ENCODE measurements at places on chromosomes 4 and X.

- no peak for DNase-seq
Observed at GRCh38 chr4:125011646-125012045, 299.1 kb upstream of the ANKRD50 start.

DNA sequence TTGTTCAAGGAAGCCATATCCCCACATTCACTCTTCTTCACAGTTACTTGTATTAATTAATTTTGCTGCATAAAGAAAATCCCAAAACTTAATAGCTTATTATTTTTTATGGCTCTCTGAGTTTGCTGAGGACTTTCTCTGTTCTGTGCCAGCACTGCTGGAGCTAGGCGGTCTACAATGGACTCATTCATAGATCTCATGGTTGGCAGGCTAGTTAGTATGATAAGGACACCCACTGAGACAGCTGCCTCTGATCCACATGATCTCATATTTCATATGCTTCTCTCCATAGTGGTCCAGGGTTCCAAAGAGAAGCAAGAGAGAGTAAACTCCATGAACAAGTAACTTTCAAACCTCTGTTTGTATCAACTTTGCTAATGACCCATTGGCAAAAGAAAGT lies 170.2 kb downstream of the ADGRA3 start:
- DNase-seq = no peak

GRCh38 chr4:147754037-147754445 lies 22.2 kb downstream of the ARHGAP10 start:
- no peak for DNase-seq

DNA sequence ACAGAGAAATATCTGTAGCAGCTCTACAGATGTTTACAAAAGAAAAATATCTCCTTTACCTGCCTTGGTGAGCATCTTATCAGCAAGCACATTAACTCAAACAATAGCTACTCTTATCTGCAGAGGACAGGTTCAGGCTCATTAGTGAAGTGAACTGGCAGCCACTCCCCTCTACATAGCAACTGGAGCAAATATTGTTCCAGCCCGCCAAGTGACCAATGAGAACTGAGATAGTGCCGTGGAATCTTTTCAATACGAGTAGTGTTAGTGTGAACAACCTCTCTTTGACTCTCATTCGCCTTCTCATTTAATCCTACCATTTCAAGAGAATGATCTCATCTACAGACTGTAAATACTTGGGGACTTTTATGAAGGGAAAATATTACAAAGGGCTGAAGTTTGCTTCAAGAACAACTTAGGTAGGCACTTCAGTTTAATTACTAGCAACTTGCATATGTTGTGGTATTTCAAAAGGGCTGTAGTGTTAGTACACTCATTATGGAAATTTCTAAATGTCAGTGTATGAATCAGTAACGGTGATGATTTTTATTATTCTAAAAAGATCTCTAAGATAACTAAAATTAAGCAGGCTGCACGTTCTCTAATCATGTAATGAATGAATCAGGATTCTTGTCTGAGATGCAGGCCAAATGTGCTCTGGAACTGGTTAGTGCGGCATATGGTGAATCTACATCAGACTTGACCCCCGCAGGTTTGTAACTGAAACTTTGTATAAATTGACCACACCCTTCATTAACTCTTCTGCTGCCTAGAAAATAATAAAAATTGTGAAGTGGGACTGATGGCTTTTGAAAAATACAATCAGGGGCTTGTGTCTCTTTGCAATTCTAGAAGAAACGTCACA lies 72.4 kb downstream of the PALLD start:
- DNase-seq = peak; percentile 71

- DNase-seq = no peak
Observed at GRCh38 chr4:173656898-173657297, 126.9 kb upstream of the HAND2 start.

DNA sequence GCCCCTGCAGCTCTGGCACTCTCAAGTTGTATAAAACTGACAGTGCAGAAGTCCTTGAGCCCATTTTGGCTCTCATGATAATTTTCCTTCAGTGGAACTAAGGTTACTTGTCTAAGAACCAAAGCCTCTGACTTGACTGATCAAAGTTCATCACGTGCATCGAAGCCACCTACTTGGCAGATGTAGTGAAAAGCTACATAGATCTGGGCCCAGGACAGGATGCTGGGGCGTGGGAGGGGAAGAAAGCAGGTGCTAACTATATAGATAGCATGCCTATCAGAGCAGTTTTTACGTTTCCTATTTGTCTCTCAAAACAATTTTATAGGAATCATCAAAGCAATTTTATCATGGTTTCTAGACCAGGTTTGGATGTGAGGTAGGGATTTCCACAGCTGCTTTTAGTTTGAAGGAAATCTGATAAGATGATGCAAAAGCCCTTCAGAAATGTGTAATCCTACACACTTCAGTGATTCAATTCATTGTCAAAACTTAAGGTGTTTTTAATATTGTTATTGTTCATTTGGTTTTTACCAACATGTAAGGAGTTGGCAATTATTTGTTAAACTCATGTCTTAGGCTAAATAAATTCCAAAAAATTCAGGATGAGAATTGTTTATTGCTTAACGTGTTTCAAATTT lies 1.2 kb upstream of the CD40LG start:
- no peak for DNase-seq

DNA sequence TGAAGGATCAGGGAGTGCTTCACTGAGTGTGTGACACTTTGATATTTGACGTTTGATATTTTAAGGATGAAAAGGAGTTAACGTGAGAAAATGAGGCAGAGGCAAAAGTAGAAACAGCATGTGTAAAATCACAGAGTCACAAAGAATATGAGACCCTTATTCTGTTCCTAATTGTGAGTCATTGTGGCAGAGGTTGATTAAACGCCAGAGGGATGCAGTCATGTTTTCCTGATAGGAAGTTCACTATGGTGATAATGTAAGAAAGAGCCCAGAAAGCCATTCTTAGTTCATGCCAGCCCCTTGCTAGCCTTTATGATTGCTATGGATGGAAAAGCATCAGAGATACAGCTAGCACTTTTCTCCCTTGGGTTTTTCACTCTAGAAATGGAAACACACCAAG lies 33.5 kb upstream of the IGSF1 start:
- DNase-seq = no peak

- peak; percentile 69 for DNase-seq
Observed at GRCh38 chr4:86970447-86971354, 35.9 kb downstream of the AFF1 start.

GRCh38 chrX:151570561-151570960 lies 7.1 kb downstream of the PASD1 start:
- no peak for DNase-seq

- no peak for DNase-seq
Observed at GRCh38 chr4:22780797-22781196, 88.1 kb downstream of the GBA3 start.

DNA sequence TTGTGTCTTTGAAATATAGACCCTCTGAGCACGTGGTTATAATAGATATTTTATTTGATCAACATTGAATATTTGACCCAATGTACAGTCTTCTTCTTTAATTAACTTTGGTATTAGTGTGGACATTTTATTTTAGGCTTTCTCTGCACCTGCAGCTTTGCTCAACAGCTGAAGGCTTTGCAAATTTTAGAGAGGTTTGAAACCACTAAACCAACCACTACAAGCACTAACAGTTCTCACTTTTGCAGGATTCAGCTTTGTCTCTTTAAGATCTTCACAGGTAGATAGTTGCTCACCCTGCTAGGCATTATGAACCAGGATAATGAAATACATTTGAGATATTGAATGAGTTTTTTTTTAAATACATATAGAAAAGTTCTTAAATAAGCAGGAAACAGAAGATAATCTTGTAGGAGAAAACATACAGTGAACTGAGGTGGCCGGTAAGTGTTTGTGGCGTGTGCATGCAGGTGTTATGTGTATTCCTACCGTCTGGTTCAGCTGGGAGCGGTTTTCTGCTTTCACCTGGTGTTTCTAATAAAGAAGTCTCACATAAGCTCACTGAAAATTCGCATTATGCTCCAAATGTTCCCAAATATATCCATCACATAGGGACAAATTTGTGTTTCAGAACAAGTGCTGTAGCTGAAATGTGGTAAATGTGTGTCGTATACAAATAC lies 1508.3 kb upstream of the TENM3 start:
- no peak for DNase-seq

DNA sequence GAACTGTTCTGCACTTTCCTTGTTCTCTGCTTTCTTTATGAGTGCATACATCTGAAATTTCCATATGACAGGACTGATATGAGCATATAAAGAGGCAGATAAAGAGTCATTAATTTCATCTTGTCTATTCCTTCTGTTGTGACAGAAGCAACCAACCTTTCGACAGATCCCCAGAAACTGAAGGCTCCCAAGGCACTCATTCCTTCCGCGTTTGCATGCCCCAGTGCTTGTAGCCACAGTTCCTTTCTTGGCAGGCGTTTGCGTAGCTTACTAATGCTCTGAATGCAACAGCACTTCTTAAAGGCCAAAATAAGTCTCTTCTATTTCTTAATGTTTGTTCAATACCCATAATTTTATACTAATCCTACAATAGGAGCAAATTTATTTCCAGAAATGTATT lies 94.0 kb upstream of the TBL1X start:
- DNase-seq = no peak

DNA sequence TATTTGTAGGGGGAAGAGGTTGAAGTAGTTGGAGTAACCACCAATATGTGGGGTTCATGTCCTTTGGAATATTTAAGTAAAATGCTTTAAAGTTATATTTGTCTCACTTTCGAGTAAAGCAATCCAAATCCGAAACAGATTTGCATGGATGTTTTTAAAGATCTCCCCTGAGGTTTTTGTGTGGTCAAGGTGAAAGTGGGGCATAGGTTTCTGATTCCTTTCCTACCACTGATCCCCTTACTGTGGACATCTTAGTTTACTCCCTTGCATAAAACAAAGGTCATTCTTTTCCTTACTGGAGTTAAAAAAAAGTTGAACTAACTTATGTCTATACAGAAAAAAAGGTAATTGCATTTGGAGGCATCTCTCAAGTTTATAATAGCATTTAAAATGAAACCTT lies 71.9 kb upstream of the PHOX2B start:
- DNase-seq = no peak

DNA sequence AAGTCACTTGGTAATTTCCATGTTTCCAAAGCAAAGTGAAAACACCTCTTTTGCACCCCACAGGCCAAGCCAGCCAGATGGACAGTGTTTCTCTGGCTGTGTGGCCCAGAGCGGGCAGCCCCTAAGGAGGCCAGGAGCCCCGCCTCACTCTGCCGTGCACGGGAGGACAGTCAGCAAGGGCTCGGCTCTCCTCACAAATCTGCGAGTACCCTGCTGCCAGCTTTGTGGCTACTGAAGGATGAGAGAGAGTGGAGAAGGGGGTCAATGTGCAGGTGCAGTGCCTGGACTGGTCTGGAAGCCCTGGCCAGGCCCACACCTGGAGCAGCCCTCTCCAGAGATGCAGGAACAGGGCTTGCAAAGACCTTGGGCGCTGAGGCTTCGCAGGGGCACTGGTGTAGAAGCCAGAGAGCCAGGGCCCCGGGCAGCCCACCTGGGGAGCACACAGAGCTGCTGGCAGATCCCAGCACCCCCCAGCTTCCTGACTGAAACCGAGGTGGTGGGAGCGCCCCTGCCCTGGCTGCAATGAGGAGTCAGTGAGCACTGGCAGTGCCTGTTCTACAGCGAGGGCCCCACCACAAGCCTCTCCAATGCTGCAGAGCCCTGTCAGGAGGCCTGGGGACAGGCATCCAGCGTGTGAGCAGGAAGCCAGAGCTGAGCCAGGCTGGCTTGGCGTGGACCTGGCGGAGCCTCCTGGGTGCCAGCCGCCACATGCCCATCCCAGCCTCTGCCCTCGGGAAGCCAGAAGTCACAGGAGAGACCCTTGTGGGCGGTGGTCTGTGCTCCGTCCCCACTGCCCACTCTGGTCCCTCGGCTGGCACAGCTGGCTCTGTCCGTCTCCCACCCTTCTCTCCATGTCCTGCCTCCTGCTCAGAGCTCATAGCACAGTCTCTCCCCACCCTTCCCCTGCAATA lies 3.9 kb downstream of the SPON2 start:
- DNase-seq = no peak

DNA sequence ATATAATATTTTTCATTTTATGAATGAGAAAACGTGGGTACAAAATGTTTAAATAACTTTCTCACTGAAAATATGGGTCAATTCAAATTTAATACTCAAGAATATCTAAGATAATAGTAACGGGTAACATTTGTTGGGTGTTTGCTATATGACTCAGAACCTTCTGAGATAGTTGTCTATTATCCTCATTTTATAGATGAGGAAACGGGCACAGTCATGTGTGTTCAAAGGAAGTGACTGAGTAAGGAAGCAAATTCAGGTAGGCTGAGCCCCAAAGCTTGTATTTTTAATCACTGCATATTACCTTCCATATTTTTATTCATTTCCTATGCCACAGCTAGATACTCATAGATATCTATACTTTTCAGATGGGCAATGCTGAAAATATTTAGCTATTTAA lies 12.2 kb upstream of the CAMK2D start:
- DNase-seq = no peak

DNA sequence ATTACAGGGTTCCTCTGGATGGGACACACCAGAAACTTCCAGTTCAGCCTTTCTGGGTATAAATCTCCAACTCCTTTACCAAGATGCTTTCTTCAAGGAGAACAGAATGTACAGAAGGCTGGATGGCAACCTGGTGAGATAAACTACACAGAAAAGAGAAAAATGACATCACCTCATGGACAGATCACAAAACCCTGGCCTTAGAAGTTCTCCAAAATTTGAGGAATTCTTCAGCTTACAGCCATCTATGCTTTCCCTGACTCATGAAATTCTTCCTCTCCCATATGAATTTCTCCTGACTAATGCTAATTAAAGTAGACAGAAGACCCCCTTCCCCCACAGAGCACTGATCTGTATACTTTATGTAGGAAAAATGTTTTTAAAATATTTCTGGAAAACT lies 345.4 kb downstream of the STIM2 start:
- no peak for DNase-seq

- no peak for DNase-seq
Observed at GRCh38 chr4:185219551-185220344, 10.3 kb downstream of the SNX25 start.

GRCh38 chr4:140579278-140579677 lies 10.5 kb upstream of the UCP1 start:
- DNase-seq = peak; percentile 19

- peak; percentile 22 for DNase-seq
Observed at GRCh38 chr4:2060611-2061185, 1.6 kb downstream of the NAT8L start.

GRCh38 chr4:132333724-132334047 lies 815.4 kb upstream of the PCDH10 start:
- no peak for DNase-seq

DNA sequence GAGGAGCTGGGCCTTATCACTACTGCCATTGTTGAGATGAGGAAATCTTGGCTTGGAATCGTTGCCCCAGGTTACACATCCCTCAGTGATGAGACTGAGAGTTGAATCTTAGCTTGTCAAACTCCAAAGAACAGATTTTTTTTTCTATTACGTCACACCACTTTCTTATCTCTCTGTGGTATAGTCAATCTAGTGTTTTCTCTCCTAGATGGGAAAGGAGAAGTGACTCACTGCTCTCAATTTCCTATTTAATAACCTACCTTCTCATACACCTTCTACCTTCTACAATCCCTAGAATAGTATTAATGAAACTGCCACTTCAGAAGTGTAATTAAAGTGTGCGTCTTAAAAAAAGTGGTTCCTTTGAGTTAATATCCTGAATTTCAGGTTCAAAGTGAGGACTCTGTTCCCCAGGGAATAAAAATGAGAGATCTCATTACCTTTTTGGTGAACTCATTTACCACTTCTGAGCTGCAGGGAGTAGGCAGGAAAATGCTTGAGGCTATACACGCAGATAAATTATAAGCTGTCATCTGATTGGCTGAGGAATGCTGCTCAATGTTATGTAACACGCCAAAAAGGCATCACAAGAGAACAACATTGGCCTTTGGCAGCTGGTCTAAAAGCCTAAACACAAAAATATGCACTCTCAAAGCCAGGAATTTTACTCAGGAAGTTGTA lies 59.3 kb downstream of the MAD2L1 start:
- no peak for DNase-seq
